ENCODE measurements at places on chromosomes 12 and 14. TPM values are rescaled to one million over a fixed set of nuclear protein-coding genes. Genes with fewer than 3 reads are reported as not detected.

The TPPP2 gene
- not detected for total RNA-seq

The CLEC9A gene
- not detected for total RNA-seq

The CCDC85C gene
- total RNA-seq = 35.1 TPM

The SLCO1A2 gene
- 1.9 TPM for total RNA-seq

DNA sequence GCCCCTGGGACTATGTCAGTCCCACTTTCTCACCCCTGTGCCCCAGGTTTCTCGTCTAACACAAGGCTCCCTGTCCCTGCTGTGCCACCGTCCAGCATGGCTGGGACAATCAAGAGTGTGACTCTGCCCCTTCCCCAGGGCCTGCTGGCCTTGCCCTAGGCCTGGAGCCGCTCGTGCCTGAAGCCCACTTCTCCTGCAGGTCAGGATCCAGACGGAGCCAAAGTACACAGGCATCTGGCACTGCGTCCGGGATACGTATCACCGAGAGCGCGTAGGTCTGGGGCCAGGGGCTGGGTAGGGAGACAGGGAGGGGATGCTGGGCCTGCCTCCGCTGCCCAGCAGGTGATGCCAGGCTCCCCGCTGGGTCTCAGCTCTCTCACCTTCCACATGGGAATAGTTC, 2.8 kb downstream of the SLC25A47 start:
- no peaks in the 10 kb centered on the region for H3K36me3 ChIP-seq
- H3K27ac ChIP-seq = no peak overlapping the region
- H3K4me3 ChIP-seq = no peak overlapping the region
- DNase-seq = no peak
- H3K27me3 ChIP-seq = no peaks in the 10 kb centered on the region

GRCh38 chr14:20623798-20624197, 17.7 kb downstream of the OR6S1 start:
- no peaks in the 10 kb centered on the region for H3K36me3 ChIP-seq
- no peaks in the 10 kb centered on the region for H3K4me1 ChIP-seq
- H3K4me3 ChIP-seq = no peak overlapping the region
- no peak for DNase-seq
- no peak overlapping the region for H3K27ac ChIP-seq
- no peaks in the 10 kb centered on the region for H3K27me3 ChIP-seq

DNA sequence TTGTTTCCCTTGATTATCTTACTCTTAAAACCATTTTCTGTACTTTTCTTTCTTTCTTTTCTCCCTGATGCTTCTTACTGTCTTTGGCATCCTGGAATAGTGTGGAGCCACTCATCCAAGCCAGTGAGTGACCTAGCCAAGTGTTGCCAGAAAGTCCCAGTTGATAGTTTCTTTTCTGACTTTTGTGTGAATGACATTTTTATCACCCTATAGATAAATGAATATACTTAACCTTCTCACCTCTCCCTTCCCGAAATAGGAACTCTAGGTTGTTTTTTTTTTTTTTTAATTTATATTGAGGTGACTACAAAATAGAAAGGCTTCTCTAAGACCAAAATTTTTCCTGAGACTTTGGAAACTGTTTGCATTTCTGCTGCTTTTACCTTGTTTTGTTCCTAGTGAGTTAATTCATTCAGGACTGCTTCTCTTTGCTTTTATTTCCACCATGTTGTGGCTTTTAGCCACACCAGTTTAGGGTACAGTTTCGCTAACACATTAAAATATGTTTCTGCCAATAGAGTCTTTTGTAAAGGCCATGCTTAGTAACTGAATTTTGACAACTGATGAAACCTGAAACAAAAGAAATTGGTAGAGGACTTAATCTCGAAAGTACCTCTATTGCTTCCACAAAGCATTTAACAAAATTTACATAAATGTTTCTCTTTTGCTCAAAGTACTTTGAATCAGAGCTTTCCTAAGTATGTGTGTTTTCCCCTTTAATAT, 194.6 kb downstream of the ERC1 start:
- DNase-seq = no peak
- no peaks in the 10 kb centered on the region for H3K27me3 ChIP-seq
- no peaks in the 10 kb centered on the region for H3K36me3 ChIP-seq
- no peaks in the 10 kb centered on the region for H3K4me1 ChIP-seq

GRCh38 chr12:16613199-16613598, 7.2 kb upstream of the LMO3 start:
- no peak for DNase-seq
- H3K4me1 ChIP-seq = no peaks in the 10 kb centered on the region
- H3K27me3 ChIP-seq = no peaks in the 10 kb centered on the region
- no peak overlapping the region for H3K4me3 ChIP-seq

GRCh38 chr12:102496591-102496990, 16.2 kb upstream of the IGF1 start:
- no peak for DNase-seq
- no peaks in the 10 kb centered on the region for H3K36me3 ChIP-seq
- no peak overlapping the region for H3K27ac ChIP-seq
- H3K27me3 ChIP-seq = no peaks in the 10 kb centered on the region
- no peaks in the 10 kb centered on the region for H3K4me1 ChIP-seq
- no peak overlapping the region for H3K4me3 ChIP-seq
